ENCODE measurements at places on chromosomes 2 and 18.

DNA sequence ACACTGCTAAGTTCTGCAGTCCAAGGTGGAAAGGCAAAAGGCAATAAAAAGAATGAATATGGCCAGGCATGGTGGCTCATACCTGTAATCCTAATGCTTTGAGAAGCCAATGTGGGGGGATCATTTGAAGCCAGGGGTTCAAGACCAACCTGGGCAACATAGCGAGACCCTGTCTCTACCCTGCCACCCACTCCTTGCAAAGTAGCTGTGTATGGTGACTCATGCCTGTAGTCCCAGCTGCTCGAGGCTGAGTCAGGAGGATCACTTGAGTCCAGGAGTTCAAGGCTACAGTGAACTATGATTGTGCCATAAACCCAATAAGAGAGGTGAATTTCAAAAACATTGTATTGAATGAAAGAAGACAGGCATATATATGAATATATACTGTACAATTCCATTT, 2.4 kb downstream of the MYL12B start:
- no peak for DNase-seq

- DNase-seq = no peak
These were observed 147.7 kb upstream of the HS6ST1 start for GRCh38 chr2:128466376-128466775.

DNA sequence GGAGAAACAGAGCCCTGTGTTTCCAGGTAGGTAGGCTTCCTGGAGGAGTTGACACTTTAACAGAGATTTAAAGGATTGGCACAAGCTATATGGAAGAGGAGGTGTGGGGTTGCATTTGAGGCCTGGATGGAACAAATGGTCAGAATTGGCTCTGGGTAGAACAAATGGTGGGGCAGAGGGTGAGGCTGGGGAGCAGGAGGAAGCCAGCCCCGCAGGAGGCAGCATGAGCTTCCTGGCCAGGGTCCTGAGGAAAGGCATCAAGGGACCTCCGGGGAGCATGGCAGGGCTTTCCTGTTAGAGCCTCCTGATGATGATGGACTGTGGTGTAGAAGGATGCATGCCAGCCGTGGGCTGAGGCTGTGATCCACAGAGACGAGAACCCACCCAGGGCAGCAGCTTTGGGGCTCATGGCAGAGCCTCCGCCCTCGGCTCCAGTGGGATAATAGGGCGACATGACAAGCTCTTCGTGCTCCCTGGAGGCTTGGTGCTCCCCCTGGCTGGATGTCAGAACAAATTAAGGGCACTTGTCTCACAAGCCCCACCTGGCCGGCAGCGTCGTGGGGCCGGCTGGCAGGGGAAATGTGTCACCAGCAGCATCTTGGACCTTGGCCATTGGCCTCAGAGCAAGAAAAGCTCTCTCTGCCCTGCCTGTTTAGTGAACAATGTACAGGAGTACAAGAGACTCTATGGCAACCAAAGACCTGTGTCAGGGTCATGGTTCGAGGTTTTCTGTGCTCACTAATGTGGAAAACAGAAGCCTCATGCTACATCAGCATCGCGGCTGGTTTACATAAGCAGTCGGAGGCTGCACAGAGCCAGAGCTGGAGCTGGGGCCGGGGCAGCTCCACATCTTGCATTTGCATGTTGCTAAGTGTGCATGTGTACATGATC, 153.5 kb downstream of the MYCN start:
- DNase-seq = no peak

DNA sequence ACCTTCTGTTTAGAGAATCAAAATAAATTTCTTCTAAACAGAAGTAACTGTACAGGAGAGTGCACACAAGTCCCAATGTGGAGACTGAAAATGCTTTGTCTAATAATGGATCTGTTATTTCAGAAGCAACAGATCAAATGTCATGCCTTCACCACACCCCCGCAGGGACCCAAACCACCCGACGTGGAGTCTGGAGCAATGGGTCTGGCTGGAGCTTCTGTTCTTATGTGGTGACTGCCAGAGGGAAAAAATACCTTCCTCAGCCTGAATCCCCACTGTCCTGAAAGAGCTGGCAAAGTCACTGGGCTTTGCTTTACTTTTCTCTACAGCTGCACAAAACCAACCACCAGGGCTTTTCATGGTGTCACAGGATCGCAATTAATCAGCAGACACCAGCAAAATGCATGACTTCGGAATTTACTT, 119.0 kb upstream of the ZFP36L2 start:
- no peak for DNase-seq

Measured in KBM-7 (cell line).